ENCODE measurements at places on chromosomes 5 and 9.

- no peak for DNase-seq
Measured at GRCh38 chr5:149215478-149216090, 56.1 kb upstream of the AFAP1L1 start.

GRCh38 chr5:10590226-10590999 is 26.5 kb downstream of the ANKRD33B start:
- no peak for DNase-seq

- no peak for DNase-seq
Measured at GRCh38 chr5:96818125-96818788, 10.5 kb upstream of the ERAP1 start.

DNA sequence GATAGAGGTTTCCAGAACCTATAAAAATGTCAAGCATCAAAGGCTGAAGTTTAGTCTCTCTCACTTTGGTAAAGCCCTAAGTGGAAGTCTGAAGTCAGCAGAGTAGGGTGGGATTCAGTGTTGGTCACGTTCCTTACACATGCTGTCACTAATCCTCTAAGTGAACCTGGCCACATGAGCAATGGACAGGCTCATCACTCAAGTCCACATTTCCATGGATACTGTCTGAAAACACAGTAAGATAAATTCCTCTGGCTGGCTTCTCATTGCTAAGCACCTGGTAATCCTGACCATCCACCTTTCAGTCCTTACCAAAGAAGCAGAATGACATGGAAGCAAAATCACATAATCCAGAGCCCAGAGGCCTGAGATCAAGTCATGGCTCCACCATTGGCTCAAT is 43.8 kb downstream of the GNA14 start:
- DNase-seq: no peak

DNA sequence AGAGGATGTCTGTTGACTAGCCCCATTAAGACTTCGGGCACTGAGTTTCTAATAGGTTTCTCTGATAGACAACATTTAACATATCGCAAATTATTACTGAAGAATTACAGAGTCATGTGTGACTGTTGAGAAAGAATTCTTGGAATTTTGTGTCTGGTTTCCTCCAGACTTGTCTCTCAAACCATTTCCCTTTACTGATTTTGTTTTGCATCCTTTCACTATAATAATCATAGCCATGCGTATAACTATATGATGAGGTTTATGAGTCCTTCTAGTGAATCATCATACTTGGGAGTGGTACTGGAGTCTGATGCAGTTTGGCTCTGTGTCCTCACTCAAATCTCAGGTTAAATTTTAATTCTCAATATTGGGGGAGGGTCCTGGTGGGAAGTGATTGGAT is 27.0 kb downstream of the ZNF169 start:
- DNase-seq: no peak

GRCh38 chr5:53416144-53416738 is 64.2 kb upstream of the FST start:
- no peak for DNase-seq

DNA sequence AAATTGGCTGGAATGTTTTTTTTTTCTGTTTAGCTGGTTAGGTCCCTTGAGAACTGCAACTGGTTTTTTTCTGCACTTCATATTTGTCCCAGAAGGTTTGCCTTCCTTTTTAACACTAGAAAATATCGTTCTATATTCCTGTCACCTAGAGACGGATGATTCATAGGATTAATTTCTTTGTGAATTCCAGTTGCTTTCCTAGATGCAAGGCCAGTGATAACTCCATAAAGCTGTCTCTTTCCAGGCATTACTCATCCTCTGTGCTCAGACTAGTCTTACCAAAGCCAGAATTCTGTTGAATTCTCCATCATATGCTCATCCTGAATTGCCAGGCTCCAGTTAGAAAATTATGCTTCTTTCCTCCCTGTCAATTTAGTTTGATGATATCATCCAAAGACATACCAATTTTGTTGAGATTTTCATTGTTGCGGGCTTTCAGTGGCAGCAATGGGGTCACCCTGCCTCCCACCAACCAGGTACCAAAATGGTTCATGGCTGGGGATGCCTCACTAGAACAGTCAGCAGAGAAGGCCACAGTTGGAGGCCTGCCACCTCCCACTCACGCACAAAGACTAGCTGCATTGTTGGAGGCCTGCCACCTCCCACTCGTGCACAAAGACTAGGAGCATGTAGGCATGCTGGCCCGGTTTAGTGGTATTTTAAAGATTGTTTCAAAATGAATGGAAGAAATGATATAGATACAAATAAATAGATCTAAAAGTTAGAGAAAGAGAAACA is 8.5 kb downstream of the BAAT start:
- DNase-seq: peak; percentile 66

GRCh38 chr9:108323615-108324014 is 532.2 kb downstream of the ACTL7B start:
- no peak for DNase-seq
